ENCODE measurements at places on chromosomes 6 and 20. TPM values are rescaled to one million over a fixed set of nuclear protein-coding genes. Genes with fewer than 3 reads are reported as not detected.
A peak's percentile ranks its signal among the peaks of the same experiment; 100 is the strongest.

The PTCRA gene
- total RNA-seq, result 0.91 TPM

The FAM83C gene
- total RNA-seq, result not detected

The SCRT2 gene
- total RNA-seq, result not detected

The MUC21 gene
- total RNA-seq, result not detected

The WFDC10B gene
- not detected for total RNA-seq

The NOX3 gene
- not detected for total RNA-seq

GRCh38 chr6:139753198-139753861 is 378.9 kb upstream of the CITED2 start:
- DNase-seq, result no peak

GRCh38 chr20:63980317-63980805 is 571 bp upstream of the PRPF6 start:
- DNase-seq, result no peak

DNA sequence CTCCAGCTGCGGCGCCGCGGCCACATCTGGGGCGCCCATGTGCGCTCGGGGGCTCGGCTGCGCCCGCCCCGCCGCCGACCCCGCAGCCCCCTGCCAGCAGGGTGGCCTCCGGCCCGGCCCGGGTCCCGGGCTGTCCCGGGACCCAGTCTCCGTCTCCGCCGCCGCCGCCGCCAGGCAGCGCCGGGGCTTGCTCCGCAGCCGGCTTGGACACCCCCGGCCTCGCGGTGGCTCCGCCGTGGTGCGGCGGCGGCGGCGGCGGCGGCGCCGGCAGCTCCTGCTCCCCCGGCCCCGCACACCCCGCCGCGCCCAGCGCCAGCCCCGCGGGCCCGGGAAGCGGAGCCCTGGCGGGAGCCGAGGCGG is 219 bp downstream of the ISM1 start:
- DNase-seq, result no peak

DNA sequence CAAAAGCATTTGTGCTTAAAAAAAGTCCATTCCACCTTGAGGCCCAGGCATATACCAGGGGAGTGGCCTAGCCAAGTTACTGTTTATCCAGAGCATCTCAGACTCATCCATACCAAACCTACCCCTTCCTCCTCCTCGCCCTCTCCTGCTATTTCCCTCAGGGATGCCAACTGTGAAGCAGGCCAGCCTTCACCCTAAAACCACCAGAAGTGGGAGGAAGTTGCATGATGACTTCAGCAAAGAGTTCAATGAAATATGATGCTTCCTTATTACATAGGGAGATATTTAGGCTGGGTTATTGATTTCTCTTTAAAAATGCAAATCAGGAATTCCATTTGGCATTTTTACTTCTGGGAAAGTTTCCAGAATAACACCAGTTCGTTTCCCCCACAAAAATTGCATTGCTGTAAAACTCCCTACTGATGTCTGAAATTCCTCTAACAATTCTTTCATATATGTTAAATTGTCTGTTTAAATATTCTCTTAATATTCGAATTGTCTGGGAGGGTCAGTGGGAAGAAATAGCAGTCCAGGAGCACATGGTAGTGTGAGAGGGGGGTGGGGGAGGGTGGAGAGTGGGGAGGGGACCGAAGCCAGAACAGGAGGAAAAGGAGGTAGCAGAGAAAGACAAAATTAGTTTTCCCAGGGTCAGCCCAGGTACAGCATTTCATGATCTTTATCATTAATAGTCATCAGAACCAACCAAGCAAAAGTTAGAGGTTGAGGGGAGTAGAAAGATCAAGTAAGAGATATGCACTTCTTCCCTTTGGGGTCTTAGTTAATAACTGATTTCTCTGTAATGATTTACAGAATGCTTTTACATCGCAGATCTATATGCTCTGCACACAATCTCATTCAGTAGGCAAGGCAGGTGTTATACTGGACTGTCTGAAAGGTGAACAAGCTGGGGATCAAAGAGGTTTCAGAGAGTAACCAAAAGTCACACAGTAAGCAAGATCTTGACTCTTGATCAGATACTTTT is 1.7 kb upstream of the TCP11 start:
- no peak for DNase-seq

DNA sequence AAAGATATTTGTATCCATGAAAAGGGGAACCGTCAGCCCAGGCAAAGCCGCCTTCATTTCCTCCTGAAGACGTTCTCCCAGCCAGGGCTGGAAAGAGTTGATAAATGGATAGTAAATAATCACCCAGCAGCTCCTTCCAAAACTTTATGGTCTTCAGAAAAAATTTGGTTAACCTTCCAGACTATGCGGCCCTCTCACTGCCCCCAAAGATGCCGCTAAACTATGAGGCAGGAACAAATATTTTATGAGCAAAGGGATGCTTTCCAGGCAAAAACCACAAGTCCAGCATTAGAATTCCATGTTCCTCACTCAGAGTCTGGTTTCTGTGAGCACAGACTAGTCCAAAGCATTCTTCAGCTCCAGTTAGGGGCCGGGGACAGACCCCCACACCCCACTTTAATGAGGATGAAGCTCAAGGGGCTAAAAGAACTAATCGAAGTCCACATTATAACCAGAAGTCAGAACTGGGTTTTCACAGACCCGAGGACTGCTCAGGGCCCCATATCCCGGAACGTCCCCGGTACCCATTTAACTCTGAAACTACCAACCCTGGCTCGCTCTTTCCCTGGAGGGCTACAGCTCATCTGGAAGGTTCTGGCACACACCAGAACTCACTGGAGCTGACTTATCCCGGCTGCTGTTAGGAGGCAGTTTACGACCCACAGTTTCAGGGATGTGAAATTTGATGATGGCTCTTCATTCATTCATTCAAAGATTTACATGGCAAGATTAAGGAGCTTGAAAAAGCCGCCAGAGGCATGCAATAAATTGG is 29.4 kb downstream of the BMP7 start:
- DNase-seq, result no peak

- peak; percentile 3 for DNase-seq
Measured at GRCh38 chr6:72740135-72740534, 118.3 kb downstream of the KCNQ5 start.

GRCh38 chr6:72940265-72940664 is 285.0 kb downstream of the KHDC1L start:
- DNase-seq, result no peak

GRCh38 chr20:6007529-6008103 is 46.2 kb downstream of the LRRN4 start:
- no peak for DNase-seq

- DNase-seq, result no peak
Measured at GRCh38 chr6:156949376-156949775, 172.2 kb downstream of the ARID1B start.

Measured in OCI-LY7 (cell line).